Natural killer cell (primary cell): ENCODE measurements at places on chromosomes 11 and 22.

DNA sequence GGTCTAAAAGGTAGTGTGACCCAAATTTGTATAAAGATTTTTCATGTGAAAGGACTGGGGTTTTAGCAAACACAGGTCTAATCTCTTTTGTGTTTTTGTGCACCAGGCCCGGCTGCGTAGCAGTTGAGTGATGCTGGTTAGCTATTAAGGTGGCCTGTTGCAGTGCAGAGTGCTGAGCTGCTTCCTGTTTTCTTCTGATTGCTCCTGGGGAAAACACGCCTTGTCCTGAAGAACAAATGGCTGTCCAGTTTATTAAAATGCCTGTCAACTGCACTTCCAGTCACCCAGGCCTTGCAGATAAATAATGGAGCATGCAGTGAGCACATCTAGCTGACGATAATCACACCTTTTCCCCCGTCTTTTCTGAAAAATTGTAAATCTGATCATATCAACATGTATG lies 1.8 kb downstream of the SRSF8 start:
- peaks cover 6% of the 10 kb centered on the region for H3K4me1 ChIP-seq
- peak; percentile 88 for DNase-seq
- H3K4me3 ChIP-seq, result peak overlapping the region; percentile 74
- no peaks in the 10 kb centered on the region for H3K27me3 ChIP-seq
- H3K27ac ChIP-seq, result peak overlapping the region; percentile 87

- H3K27me3 ChIP-seq, result no peaks in the 10 kb centered on the region
- no peak overlapping the region for H3K4me3 ChIP-seq
- H3K4me1 ChIP-seq, result peaks cover 55% of the 10 kb centered on the region
- DNase-seq, result no peak
- no peak overlapping the region for H3K27ac ChIP-seq
These were observed 2.8 kb downstream of the ARSA start for GRCh38 chr22:50625131-50625567.

DNA sequence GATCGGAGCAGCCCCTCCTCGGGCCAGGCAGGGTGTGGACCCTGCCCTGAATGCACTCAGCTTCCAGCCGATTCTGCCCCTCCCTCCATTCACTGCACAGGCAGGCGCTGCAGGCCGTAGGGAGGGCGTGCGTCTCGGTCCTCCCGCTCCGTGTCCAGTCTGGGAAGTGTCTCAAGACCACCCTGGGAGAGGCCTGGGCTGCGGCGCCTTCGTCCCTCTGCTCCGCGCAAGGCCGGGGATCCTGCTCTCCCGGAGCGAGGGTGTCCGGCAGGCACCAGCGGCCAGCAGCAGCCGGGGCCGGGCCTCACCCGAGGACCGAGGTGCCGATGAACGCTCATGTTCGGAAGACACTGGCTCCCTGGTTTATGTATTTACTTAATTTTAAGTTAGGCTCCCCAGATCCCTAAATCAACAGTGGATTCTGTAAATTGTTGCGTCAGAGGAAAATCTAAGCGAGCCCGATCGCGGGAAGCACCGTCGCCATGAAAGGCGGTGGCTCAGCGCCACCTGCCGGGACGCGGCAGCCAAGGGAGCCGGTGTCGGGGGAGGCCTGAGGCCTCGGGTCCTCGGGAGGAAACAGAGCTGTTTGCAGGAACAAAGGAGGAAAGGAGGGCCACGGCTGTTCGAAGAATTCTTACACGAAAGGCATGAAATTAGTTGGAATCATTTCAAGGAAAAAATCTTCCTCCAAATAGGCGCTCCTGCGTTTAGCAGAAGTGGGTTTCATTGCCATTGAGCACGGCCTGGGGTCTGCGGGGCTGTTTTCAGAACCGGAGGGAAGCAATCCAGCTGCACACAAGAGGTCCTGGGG lies 195.3 kb downstream of the BRD1 start:
- H3K27ac ChIP-seq, result no peak overlapping the region
- H3K4me1 ChIP-seq, result peaks cover 3% of the 10 kb centered on the region
- H3K27me3 ChIP-seq, result no peaks in the 10 kb centered on the region
- DNase-seq, result peak; percentile 13
- no peak overlapping the region for H3K4me3 ChIP-seq

- no peaks in the 10 kb centered on the region for H3K27me3 ChIP-seq
- no peak for DNase-seq
- H3K4me3 ChIP-seq, result no peak overlapping the region
- H3K27ac ChIP-seq, result no peak overlapping the region
- no peaks in the 10 kb centered on the region for H3K4me1 ChIP-seq
These were observed 38.4 kb downstream of the KCNQ1OT1 start for GRCh38 chr11:2661173-2662023.

DNA sequence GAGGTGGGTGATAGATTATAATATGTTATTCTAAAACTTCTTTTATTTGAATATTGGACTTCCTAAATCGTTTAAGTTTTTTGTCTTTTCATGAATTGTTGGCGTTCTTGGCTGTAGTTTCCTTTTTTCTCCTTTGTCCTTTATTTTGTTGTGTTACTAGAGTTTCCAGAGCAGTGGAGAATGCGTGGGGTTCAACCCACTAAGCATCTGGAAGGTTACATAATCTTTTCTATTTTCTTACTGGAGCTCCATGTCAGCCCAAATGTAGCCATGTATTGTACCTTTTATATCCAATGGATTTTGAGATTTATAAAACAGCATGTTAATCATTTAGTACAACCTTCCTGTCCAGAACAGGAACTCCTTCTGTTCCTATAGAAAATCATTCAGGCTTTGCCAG lies 63.2 kb downstream of the PPP6R3 start:
- no peak overlapping the region for H3K27ac ChIP-seq
- H3K4me3 ChIP-seq, result no peak overlapping the region
- DNase-seq, result no peak
- peaks cover 63% of the 10 kb centered on the region for H3K36me3 ChIP-seq
- H3K27me3 ChIP-seq, result no peaks in the 10 kb centered on the region

GRCh38 chr11:121237686-121238658 lies 54.6 kb upstream of the SC5D start:
- no peaks in the 10 kb centered on the region for H3K27me3 ChIP-seq
- H3K4me1 ChIP-seq, result no peaks in the 10 kb centered on the region
- no peak overlapping the region for H3K4me3 ChIP-seq
- no peaks in the 10 kb centered on the region for H3K36me3 ChIP-seq
- DNase-seq, result no peak

GRCh38 chr11:81655351-81655750 lies 1078.3 kb downstream of the FAM181B start:
- no peak for DNase-seq
- no peaks in the 10 kb centered on the region for H3K4me1 ChIP-seq
- H3K36me3 ChIP-seq, result no peaks in the 10 kb centered on the region
- no peak overlapping the region for H3K4me3 ChIP-seq
- H3K27ac ChIP-seq, result no peak overlapping the region
- H3K27me3 ChIP-seq, result no peaks in the 10 kb centered on the region

GRCh38 chr22:42338479-42338878 lies 68.0 kb upstream of the TCF20 start:
- no peaks in the 10 kb centered on the region for H3K36me3 ChIP-seq
- no peak for DNase-seq
- H3K4me3 ChIP-seq, result no peak overlapping the region
- H3K27me3 ChIP-seq, result peaks cover 5% of the 10 kb centered on the region
